ENCODE measurements at places on chromosomes 12 and 14.

- DNase-seq, result no peak
Measured at GRCh38 chr12:52558781-52559445, 6.0 kb upstream of the KRT71 start.

DNA sequence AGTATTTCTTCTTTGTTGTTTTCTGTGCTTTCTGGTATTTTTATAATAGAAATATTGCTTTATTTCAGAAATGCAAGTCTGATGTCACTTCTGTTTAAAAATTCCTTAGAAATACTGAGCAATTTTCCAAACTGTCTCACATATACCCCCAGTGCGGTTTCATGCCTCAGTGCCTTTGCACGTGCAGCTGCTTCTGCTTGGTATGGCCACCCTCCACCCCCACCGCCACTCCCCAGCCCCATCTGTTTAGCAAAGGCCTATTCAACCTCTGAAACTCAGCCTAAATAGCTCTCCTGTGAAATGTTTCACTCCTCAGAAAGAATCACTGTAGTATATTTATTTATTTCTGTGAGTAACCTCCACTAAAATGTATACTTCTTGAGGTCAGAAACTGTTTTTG, 52.3 kb downstream of the PPM1H start:
- DNase-seq, result no peak

GRCh38 chr12:100864366-100864765, 69.8 kb downstream of the ANO4 start:
- no peak for DNase-seq

DNA sequence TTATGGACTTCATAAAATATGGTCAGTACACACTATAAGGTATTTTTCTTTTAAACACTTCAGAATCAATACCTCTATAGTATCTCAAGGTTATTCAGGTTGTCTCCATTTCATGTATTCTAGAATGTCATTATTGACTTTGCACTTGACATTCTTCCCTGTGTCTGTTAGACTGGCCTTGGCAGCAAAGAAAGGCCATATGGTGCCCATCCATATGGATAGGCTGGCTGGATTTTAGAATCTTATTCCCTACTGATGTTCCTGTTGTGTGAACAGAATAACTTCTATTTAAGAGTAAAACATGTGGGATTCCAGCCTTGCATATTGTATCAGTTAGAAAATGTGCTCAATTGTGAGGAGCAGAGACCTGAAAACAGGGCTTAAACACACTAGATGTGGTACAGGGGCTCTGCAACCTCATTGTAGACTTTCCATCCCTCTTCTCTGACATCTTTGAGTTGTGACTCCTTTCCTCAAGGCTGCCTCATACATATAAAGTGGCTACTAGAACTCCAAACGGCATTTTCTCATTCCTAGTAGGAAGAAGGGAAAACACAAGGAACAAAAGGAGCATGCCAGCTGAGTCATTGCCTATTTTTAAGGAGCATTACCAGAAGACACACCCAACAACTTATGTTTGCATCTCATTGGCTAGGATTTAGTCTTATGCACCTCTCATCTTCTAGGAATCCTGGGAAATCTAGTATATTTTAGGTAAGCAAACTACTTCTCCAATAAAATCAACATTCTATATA, 221.2 kb upstream of the TMPO start:
- no peak for DNase-seq

GRCh38 chr12:130970908-130971233, 17.2 kb downstream of the ADGRD1 start:
- no peak for DNase-seq

- DNase-seq, result peak; percentile 45
Measured at GRCh38 chr12:123223241-123223668, 9.7 kb downstream of the MPHOSPH9 start.

GRCh38 chr14:93163564-93163963, 21.1 kb downstream of the MOAP1 start:
- no peak for DNase-seq

GRCh38 chr12:113463746-113464451, 7.8 kb downstream of the LHX5 start:
- DNase-seq, result no peak

DNA sequence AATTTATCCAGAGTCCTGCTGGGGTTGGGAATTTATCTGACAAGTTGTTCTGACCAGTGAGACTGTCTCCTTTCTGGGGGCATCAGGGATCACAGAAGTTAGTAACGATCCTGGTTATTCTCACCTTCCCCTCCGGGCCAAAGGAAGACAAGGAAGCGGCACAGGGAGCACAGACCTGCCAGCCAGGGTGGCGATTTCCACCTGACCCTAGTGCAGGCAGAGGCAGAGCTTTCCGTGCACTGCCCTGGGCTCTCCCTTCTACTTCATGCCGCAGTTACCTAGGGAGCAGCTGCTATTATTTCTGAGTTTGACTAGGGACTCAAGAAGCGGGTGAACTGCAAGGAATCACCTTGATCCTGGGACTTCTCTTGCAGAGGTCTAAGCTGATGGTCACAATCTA, 7.4 kb downstream of the TMEM106C start:
- no peak for DNase-seq

DNA sequence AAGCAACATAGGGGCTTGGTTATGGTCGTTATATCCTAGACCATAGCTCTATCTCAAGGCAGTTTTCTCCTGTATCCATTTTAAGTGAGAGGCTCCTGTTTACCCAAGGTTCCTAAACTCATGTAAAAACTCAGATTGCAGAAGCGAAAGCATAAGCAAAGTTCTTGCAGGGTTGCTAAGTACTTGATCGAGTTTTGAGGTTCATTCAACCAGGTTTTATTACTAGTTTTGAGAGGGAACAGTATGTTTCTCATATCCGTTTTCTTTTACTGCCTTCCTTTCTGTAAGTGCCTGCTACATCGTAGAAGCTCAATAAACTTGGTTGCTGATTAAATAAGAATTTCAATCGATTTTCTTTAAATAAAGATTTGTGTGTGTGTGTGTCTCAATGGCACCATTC, 5.1 kb downstream of the AKAP3 start:
- no peak for DNase-seq

DNA sequence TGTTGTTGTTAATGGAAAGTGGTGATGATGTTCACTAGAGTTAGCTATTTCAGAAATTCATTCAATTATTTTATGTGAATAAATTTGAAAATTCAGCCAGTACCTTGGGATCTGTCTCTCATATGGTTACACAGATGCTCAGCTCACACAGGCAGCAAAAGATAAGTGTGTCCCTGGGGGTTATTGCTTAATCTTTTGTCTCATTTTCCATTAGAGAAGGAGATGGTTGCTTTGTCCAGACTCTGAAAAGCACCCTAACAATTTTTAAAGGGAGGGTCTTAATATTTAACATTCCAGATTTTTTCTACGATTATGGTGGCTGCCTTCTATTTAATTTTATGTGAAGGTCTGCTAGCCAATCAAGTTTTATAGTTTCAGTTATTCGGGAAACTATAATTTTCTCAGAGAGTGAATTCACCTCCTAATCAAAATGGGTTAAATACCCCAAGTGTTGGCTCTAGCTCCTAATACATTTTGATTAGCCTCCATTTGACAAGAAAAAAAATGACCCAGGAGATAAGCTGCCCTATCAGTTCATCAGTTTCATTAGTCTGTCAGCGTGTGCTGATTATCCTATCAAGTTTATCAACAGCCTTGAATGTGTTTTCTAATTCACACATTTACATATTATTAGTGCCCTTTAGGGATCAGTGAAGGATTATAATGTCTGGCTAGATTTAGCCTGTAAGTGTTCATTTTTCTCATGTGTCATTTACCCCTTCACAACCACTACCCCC, 282.1 kb downstream of the TMTC2 start:
- no peak for DNase-seq

- DNase-seq, result no peak
Measured at GRCh38 chr14:52545584-52546317, 6.6 kb downstream of the TXNDC16 start.

GRCh38 chr14:61461808-61462275, 140.5 kb downstream of the PRKCH start:
- no peak for DNase-seq

GRCh38 chr12:68428211-68428610, 96.0 kb upstream of the MDM1 start:
- no peak for DNase-seq

DNA sequence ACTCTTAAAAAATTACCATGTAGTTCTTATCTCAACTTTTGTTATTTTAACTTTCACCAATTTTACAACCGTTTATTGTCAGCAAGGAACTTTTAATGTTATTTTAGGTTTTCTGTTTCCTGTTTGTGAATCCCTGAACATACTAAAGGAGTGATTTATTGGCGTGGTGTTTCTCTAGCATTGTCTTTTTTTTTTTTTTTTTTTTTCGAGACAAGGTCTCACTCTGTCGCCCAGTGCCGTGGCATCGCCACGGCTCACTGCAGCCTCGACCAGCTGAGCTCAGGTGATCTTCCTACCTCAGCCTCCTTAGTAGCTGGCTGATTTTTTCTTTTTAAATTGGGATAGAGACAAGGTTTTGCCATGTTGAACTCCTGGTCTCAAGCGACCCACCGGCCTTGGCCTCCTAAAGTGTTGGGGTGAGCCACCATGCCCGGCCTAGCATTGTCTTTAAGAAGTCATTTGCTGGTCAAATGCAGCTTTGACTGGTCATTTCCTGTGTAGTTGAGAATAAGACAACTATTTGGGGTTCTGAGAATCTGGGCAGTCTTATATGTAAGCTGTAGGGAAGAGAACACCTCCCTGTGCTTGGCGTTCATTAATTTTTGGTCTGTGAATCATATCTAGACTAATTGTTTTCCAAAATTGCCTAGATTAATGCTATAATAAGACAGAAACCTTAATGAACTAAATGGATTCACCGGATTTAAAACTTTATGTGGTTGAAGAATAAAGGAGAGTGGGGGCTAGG, 2.1 kb downstream of the WASHC4 start:
- no peak for DNase-seq

GRCh38 chr12:66910366-66910974, 231.6 kb upstream of the GRIP1 start:
- no peak for DNase-seq

- no peak for DNase-seq
Measured at GRCh38 chr12:132019891-132020290, 70.1 kb downstream of the EP400 start.

DNA sequence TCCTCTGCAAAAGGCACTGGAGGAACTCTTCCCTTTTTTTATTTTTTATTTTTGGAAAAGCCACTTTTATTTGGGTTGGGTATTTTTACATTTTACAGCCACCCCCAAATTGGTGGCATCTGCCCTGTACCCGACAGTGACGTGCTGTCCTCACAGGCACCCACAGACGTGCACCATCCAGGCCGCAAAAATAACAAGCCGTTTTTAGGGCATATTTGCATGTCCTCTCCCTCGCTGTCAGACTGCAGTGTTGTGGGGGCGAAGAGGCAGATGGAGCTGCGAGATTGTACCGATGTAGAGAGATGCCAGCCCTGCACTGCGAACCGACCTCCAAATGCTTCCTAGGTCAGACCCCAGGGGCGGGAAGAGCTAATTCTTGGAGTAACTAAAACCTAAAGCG, 12.2 kb downstream of the JDP2 start:
- no peak for DNase-seq

DNA sequence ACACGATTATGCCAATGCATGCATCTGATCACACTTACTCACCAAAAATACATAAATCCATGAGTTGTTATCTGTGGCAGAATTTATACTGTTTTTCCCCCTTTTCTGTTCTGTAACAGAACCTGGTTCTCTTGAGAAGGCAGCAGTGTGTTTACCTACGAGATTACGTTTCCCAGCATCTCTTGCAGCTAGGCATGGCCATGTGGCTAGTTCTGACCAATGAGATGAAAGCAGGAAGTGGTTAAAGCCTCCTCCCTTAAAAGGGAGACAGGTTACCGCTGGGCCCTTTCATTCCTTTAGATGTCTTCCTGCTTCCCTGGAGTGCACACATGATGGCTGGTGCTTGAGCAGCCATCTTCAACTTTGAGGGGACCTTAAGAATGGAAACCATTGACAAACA, 11.7 kb upstream of the ASPG start:
- DNase-seq, result no peak

DNA sequence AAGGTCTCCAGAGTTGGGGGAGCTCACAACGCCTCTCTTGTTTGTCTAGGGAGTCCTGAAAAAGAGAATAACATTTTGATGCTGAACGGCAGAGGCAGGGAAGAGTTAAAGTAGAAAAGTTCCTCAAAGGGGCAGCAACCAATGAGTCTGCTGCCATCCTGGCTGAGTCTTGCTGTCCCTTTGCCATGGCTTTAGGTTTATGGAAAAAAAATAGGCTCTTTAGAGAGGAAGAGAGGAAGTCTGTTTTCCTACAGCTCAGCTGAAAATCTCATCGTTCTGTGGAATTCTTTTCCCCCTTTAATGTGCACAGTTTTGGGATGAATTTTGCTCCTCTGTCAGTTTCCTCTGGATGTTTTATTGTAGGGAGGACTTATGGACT, 314.8 kb upstream of the TBX3 start:
- no peak for DNase-seq

DNA sequence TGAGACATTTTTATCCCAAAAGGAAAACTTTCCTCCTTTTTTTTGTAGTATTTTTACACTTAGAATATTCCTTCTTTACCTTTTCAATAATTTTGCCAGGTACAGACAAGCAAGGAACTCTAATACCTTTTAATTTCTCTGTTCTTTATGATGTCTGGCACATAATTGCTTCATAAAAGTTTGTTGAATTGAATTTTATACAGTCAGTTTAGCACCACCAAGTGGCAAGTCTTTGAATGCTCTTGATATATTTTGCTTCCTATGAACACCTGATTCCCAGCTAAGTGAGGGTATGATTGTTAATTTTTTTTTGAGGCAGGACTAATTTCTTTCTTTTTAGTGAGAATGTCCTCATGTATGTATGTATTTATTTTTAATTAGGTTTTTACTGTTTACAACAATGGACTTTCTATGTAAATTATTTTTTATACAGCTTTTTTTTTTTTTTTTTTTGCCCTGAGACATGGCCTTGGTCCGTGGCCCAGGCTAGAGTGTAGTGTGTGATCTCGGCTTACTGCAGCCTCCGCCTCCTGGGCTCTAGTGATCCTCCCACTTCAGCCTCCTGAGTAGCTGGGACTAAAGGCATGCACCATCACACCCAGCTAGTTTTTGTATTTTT, 6.9 kb downstream of the TBC1D15 start:
- no peak for DNase-seq

GRCh38 chr12:10634427-10634826, 21.0 kb upstream of the MAGOHB start:
- DNase-seq, result no peak

GRCh38 chr12:67774983-67775587, 126.5 kb downstream of the DYRK2 start:
- no peak for DNase-seq

DNA sequence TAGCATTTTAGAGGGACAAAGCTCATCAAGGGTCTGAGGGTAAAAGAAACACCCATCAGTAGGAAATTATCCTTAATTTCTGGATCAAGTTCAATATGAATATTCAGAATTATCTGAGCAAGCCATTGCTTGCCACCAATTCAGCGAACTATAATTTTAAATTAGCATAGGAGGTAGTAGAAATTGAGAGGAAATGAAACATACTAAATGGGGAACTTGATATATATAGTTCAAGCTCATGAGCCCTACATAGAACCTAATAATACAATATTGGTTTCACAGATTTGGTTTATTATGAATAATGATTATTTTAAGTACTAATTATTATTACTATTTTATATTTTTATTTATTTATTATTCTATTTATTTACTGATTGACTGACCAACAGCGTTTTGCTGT, 42.1 kb upstream of the GXYLT1 start:
- no peak for DNase-seq
